ENCODE measurements at places on chromosomes 3 and 15.

GRCh38 chr3:128210711-128211110 lies 57.4 kb downstream of the EEFSEC start:
- DNase-seq, result no peak

GRCh38 chr15:39059917-39060316 lies 495.3 kb upstream of the RASGRP1 start:
- DNase-seq, result no peak

- DNase-seq, result no peak
These were observed 156.8 kb upstream of the ICE2 start for GRCh38 chr15:60635507-60636352.

DNA sequence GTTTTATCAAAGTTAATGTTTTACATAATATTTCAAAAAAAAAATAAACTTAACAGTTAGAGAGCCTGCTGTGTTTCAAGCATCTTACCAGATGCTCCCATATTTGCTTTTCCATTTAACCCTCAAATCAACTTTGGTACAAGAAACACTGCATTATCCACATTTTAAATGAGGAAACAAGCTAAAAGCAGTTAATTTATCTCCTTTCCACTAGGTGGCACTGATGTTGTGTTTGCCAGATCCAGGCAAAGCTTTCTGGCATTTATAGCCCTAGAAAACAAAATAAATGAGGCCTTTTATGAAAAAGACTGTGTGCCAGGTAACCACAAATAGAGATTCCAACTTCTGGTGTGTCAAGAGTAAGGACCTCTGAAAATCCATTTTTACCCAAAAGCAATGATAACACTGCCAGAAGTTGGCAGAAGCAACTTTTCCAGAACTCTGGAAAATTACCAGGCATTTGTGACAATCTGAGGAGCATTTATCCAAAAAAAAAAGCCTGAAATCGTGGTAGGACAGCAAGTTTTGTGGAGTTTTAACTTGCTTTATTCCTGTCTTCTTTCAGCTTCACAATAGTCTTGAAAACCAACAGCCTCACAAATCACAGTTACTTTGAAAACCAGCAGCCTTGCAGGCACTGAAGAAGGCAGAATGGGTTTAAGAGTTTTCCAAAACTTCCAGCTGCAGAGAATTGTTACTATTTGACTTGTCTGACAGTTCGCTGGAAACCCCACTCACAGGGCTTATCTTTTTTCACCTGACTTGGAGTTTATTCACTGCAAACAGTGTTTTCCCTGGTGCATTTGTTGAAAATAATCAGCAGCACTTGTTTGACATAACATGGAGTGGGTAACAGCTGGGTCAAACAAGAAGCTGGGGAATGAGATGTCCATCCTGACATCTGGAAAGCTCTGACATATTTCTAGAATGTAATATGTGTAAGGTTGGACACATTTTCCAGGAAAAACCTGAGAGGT lies 9.2 kb downstream of the FAM162A start:
- no peak for DNase-seq

GRCh38 chr3:144112437-144112836 lies 140.8 kb downstream of the DIPK2A start:
- DNase-seq, result no peak

DNA sequence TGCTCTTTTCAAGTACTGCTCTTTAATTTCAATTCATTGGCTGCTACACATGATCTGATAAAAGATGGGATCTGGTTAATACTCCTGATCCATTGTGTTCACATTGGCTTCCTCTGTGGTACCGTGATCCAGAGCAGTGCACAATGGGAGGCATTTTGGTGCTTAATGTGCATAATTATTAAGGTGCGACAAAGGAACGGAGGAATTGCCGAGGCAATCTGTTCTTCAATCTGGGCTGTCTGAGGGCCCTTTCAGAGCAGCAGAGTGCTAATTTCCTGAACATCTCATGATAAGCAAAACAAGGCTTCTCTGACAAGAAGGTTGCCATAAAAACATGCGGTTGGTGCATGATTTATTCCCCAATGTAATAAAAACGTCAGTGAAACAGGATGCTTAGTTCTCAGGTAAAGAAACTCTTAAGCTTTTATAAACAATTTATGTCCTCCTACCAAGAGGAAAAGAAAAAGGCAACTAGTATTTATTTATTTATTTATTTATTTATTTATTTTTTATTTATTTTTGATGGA lies 64.0 kb upstream of the EPHA3 start:
- no peak for DNase-seq

- DNase-seq, result no peak
These were observed 25.6 kb downstream of the FAM43A start for GRCh38 chr3:194711286-194711685.

DNA sequence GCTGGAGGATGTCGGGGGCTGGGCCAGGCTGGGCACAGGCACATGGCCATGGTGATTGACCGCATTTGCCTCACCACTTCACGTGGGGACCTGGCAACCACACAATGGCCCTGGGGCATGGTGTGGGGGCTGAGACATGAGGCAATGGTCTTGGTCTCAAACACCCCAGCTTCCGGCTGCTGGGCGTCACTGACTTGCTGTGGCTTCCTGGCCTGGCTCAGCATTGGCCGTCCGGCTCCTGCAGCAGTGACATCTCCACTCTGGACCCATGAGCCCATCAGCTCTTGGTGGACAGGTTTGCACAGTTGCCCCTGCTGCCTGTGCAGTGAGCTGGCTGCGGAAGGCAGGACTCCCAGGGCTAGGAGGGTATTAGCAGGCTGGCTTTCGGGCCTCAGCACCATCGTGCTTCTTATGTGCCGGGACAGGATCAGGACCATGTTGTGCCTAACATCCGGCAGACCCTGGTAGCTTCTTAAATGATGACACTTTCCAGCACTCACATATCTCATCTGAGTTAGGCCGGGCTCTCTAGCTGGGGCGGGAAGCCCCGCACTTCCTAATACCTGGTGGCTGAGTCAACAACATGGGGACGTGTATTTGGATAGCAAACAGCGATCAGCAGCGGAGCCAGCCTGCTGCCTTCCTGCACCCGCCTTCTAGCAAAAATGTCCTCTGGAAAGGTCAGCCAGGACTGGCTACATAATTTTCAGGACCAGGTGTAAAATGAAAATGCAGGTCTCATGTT lies 34.1 kb downstream of the ZNF710 start:
- DNase-seq, result peak; percentile 64

DNA sequence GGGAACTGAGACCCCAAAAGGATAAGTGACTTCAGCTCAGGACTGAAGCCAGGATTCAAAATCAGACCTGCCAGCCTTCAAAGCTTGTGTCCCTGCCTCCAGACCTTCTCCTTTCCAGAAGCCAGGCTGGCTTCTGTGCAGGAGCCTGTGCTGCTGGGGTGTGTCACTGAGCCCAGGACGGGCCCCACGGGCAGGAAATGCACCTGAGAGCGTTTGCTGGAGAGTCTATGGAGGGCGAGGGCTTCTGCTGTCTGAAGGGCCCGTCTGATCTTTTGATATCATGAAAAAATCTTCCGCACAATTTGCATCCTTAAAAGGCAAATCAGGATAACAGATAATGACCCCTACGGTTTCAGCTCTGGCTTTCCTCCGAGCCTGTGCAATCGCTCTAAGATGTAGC lies 125.4 kb downstream of the FAM43A start:
- no peak for DNase-seq

DNA sequence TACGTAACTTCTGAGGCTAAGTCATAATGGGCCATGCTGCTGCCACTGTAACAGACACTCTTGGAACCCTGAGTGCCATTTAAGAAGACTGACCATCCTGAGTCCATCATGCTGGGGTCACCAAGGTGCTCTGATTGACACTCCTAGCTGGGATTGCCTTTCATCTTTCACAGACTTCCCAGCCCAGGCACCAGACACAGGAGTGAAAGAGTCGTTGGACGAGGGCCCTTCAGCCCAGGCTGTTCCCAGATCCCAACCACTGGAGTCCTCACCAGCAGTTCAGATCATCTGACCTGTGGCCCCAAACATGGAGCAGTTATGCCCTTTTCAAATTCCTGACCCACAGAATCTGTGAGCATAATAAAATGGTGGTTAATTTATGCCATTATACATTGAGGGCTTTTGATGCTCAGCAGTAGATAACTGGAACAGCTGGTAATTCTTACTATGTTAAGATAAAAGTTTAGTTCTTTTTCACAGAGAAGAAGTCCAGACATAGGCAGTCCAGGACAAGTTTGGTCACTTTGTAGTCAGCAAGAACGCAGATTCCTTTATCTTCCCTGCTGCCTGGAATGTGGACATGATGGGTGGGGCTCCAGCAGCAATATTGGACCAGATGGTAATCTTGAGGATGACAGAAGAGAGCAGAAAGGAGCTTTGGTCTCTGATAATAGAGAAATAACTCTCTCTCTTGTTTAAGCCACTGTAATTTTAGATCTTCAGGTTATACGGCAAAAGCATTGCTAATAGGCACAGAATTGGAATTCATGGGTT lies 7.3 kb upstream of the EHD4 start:
- no peak for DNase-seq

GRCh38 chr3:139555249-139555648 lies 15.7 kb upstream of the RBP1 start:
- DNase-seq, result no peak

- no peak for DNase-seq
These were observed 47.2 kb upstream of the IQSEC1 start for GRCh38 chr3:13120289-13120927.

- DNase-seq, result no peak
These were observed 39.5 kb downstream of the BTLA start for GRCh38 chr3:112459750-112460149.

GRCh38 chr15:42493679-42494078 lies 1.8 kb upstream of the SNAP23 start:
- DNase-seq, result no peak

DNA sequence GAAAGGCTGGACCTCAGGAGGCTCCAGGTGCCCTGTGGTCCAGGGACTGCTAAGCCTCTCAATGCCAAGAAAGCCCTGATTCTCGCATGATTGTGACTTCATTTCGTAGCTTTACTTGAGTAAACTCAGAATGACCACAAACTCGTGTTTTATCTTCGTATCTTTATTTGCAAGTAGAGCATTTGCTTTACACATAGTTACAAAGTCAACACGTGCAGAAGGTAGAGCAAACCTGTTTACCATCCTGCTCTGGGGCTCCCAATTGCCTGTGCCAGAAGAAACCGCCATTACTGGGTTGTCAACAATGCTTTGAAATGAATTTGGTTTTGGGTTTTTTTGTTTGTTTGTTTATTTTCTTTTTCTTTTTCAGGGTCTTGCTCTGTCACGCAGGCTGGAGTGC lies 5.8 kb upstream of the MESP1 start:
- no peak for DNase-seq

DNA sequence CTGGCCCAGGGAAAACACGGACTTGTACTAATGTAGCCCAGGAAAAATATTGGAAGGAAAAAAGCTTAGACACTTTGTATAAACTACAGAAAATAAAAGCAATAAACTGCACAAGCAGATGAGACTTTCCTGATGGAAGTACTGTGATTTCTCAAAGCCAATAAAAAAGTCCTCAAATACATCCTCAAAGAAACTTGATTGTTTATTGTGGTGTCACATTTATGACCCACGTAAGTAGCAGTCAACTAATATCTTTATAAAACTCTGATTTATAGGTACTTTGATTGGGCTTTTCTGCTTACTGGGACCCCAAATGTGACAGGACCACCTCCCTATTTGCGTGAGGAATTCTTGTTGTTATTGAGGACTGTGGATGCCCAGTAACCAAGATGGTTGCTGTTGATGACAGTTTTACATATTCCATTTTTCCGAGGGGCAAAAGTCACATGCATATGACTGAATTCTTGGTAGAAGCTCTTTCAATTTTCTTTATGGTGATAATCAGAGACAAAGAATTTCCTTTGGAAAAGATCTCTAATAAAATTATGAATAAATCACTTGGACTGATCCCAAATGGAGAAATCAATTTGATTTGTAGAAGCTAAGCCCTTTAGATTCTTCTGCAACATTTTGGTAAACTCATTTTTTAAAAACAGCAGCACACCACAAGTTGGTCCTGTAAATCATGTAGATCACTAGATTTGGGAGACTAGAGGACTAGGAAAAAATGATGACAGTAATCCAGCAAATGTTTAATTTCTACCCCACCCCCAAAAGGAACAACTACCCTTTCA lies 159.0 kb upstream of the TSC22D2 start:
- DNase-seq, result no peak

DNA sequence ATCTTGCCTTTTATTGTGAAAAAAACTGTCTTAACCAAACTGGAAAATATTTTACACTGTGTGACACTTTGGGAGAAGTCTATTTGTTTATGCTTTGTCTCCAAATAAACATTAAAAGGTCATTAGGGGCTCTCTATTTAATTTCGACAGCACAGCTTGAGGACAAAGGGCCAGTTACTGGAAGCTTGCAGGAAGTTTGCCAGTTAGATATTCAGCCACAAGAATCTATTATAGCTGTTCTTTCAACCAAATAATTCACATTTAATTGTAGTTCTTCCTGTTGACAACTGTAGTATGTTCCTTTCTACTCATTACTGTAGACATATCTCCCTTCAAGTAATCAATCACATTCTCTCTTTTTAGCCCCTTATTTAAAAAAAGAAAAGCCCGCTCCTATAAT lies 6.1 kb downstream of the CP start:
- no peak for DNase-seq

GRCh38 chr3:154334973-154335420 lies 10.7 kb upstream of the DHX36 start:
- DNase-seq, result peak; percentile 40

- DNase-seq, result no peak
These were observed 13.3 kb upstream of the FEM1B start for GRCh38 chr15:68264282-68264681.

DNA sequence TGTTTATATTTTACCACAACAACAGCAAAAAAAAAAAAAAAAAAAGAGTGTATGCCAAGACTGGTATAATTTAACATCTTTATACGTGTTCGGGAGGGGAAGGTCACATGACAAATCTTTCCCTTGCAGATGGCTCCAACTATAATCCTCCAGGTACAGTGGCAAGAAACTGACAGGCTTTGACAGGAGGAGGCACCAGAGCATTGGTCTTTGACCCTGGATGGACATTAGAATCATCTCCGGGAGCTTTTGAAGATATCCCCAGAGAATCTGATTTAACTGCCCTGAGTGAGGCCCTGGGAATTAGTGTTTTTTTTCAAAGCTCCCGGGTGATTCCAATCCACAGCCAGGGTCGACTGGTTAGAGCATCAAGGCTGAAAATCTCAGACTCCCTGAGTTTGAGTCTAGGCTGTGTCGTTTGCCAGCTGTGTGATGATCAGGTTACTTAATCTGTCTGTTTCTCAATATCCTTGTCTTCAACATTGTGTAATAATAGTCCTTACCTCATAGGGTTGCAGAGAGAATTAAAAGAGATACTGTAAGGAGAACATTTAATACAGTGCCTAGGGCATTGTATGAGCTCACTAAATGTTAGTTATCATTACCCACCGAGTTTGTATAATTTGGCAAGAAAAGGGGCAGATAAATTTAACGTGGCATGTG lies 8.9 kb upstream of the SEMA5B start:
- peak; percentile 25 for DNase-seq

GRCh38 chr3:63912768-63913588 lies 795 bp upstream of the SCAANT1 start:
- peak; percentile 47 for DNase-seq

DNA sequence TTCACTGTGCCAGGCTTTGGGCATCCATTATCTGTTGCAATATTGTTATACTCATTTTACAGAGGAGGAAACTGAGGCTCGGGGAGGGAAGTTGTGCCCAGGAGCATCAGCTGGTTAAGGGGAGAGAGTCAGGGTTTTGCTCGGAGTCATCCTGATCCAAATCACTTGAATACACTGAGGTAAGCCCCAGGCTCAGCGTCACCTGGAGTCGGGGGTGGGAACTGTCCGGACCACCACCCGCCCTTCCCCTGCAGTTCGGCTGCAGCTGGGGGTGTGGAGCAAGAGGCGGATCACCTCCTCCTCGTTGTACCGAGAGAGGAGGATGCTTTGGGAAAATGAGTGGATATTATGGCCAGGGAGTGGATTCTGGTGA lies 646 bp downstream of the HRH1 start:
- no peak for DNase-seq

Measured in brain microvascular endothelial cell (primary cell).